ENCODE measurements at places on chromosomes 1 and 21.

DNA sequence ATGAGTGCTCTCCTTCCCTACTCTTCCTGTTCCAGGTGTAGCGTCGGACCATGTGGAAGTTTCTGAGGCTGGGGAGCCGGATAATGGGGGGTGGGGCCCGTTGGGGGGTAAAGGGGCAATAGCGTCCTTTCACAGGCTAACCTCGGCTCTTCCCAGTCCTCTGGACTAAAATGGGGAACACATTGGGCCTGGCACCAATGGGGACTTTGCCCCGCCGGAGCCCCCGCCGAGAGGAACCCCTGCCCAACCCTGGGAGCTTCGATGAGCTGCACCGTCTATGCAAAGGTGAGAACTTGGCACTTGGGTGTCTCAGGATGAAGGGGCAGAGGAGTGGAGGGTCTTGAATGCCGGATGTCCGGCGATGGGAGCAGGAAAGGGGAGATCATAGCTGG, 456 bp downstream of the TOMM40L start:
- no peak for DNase-seq

DNA sequence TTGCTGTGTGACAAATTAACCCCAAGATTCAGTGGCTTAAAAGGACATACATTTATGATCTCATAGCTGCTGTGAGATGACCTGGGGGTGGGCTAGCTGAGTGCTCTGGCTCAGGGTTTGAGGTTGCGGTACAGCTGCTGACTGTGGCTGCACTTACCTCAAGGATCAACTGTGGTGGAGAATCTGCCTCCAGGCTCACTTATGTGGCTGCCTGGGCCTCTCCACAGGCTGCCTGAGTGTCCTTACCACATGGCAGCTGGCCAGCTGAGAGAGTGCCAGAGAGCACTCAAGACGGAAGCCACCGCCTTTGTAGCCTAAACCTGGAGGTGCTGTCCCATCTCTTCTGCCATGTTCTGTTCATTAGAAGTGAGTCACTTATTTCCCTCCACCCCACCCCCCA, 5.7 kb downstream of the LRRC71 start:
- peak; percentile 81 for DNase-seq

- no peak for DNase-seq
Measured at GRCh38 chr1:204545202-204545601, 29.0 kb downstream of the MDM4 start.

GRCh38 chr1:11362547-11363021, 89.6 kb downstream of the UBIAD1 start:
- no peak for DNase-seq

GRCh38 chr1:6206520-6206855, 569 bp downstream of the RNF207 start:
- DNase-seq: no peak

- DNase-seq: peak; percentile 56
Measured at GRCh38 chr1:54996359-54996868, 2.3 kb upstream of the BSND start.

DNA sequence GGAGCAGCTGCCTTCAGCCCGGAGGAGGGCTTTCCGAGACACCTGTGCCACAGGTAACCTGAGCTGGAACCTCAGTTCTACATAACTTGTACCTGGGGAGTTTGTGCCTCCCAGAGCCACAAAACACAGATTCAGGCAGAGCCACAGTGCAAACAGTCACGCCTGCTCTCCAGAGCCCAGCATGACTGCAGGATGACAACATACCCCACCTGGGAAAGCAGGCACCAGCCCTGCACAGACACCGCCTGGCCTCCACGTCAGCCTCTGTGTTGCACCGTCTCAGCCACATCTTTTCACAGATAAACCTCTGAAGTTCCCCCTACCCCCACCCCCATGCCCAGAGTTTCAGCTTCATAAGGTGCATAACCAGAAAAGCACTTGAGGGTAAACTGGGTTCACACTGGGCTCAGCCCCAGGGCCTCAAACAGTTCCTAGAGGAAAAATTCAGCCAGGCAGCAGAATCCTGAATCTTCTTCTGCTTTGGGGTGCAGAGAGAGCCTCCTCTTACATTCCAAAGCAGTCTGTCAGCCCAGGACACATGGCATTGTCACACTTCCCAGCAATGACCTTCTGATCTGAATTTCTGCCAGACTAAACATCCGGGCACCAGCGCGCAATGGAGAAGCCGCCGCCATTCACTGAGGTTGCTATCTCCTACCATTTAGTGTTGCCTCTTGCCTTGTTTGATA, 229.5 kb downstream of the TOMM20 start:
- DNase-seq: peak; percentile 32

DNA sequence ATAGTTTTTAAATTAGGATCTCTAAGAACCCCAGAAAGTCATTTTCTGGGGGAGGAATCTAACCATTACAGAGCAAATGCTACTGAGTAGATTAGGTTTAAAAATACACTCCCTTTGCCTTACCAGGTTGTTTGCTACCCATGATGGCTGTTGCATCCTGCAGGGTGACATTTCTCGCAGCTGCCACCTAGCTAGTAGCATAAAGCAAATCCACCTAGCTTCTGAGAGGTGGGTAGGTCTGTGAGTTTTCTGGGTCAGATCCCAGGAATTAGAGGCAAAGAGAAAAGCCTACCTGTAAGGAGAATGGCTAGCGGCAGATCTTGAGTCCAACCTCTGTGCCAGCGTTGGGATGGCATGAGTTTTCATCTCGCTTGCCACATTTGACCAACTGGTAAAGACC, 95.9 kb downstream of the DAB1 start:
- no peak for DNase-seq

DNA sequence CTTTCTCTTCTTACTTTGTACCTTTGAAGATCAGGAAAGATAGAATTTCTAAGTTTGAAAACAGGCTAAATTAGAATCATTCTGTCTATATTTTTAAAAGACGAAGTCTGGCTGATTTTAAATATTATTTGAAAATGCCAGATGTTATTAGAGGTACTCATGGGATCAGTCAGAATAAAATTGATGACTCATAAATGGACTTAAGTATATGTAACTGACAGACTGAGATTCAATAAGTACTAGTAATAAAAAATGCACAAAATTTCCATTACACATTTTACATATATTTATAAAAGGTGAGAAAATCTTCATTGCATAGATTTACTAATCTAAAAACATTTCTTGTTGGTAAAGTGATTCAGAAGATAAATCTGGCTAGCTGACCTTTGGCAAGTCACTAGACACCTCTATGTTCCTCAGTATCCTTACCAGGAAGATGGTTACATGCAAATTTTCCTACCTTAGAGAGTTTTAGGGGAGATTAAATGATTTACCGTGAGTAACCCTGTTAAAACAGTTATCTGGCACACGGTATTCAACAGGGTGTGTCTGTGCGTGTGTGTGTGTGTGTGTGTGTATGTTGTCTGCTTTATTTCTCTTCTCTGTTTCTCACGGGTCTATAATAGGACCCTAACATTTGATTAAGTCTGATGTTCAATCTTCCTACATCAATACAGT, 189.0 kb downstream of the RUNX1 start:
- DNase-seq: no peak

DNA sequence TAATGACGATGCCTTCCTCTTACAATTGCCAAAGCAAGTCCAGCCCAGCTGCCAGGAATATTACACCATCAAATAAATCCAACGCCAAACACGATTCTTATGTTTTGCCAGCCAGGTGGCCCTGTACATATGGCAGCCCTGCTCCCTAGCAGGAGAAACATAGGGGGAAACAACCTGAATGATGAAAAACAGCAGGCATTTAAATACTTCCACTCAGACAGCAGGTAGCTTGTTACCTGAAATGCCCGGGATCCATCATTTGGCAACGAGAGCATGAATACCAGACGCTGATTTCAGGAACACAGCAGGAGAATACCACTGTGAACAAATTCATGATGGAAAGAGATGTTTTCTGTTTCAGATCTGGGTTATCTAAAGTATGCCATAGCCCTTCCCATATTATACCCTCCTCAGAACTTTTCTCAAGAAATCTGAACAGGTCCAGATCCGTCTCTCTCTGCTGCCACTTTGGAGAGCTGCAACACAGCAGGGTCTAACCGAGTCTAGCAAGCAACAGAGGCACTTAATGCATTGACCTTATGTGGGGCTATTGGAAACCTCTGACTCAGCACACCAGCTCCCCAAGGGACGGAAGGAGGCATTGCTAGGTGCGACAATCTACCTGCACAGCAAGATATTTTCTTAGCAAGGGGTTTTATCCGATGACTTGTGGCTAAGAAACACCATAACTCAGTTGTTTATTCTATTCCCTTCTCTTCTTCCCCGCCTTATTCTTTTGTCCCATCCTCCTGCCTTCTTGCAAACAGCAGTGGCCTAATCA, 166.3 kb downstream of the BARHL2 start:
- DNase-seq: no peak

- DNase-seq: no peak
Measured at GRCh38 chr1:30908696-30909364, at the start of gene SDC3. TSS of gene SDC3 (minus strand) at chr1:30908758. CDS start at chr1:30908586, 172 bp downstream.

GRCh38 chr1:24925082-24925779, 4.8 kb downstream of the RUNX3 start:
- DNase-seq: no peak

- peak; percentile 1 for DNase-seq
Measured at GRCh38 chr1:68470388-68470970, 20.7 kb upstream of the RPE65 start.

DNA sequence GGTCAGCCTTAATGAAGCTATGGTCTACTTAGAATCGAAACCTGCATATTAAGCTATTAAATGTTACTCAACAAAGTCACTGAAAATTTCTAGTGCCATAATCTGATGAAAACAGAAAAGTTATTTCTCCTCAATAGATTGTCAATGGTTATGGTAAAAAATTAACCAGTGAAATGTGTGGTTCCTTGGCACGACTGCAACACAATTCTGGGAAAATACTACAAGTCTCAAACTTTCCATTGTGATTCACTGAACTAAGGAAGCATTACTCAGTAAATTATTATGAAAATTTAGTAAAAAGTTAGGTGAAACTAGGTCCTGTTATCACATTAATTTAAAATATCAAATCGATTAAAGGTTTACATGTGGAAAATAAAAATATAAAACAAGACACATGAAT, 12.8 kb upstream of the OR2T10 start:
- no peak for DNase-seq

- DNase-seq: peak; percentile 21
Measured at GRCh38 chr1:157170677-157171515, 32.7 kb upstream of the ETV3 start.

GRCh38 chr1:67766141-67766978, 66.9 kb downstream of the GNG12 start:
- peak; percentile 50 for DNase-seq

GRCh38 chr1:198161718-198162090, 4.9 kb downstream of the NEK7 start:
- no peak for DNase-seq

- no peak for DNase-seq
Measured at GRCh38 chr21:15437883-15438282, 291.9 kb upstream of the USP25 start.

- DNase-seq: no peak
Measured at GRCh38 chr1:19780267-19780877, 19.3 kb downstream of the TMCO4 start.

DNA sequence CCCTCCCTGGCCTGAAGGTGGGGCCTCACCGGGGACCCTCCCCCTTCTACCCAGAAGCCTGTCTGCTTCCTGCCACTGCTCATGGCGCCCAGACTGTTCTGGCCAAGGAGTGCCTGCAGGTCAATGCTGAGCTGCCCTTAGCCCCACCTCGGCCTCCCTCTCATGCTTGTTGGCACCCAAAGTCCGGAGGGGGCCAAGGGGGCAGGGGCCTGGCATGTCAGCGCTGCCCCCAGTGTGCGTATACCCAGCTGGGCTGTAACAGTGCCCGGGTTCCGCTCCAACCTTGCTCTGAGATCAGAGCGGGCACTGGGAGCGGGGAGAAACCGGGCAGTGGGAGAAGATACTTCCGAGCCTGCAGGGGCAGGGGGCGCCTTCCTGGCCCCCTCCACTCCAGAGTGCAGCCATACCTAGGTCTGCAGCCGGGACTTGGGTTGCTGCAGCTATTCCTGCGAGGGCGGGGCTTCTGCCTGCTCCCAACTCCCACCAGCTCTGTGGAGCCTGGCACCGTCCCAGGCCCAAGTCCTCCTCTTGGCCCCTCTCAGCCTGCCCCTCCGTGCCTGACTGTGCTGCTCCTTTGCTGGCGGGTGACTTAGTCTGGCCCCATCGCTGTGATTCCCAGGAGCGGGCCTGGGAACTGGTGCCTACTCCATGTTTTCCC, 21.4 kb upstream of the TGFB2 start:
- DNase-seq: no peak

- DNase-seq: no peak
Measured at GRCh38 chr1:173255214-173255813, 48.2 kb upstream of the TNFSF4 start.
